Endothelial cell (in vitro differentiated cells): ENCODE measurements at places on chromosomes 3 and 15.

DNA sequence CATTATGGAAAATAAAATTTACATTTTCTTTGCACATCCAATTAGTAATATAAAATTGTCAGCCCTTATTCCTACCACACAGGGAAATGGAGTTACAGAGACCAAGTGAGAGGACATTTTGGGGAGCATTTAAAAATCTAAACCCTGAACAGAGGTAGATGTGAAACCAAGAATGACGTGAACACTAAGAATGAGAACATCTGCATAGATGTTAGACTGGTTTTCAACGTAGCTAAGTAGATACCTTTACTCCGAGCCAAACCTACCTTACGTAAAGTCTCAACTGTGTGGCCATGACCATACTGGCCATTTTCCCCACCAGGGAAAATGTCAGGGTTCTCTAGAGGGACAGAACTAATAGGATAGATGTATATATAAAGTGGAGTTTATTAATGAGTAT is 51.4 kb upstream of the THBS1 start:
- DNase-seq: no peak

DNA sequence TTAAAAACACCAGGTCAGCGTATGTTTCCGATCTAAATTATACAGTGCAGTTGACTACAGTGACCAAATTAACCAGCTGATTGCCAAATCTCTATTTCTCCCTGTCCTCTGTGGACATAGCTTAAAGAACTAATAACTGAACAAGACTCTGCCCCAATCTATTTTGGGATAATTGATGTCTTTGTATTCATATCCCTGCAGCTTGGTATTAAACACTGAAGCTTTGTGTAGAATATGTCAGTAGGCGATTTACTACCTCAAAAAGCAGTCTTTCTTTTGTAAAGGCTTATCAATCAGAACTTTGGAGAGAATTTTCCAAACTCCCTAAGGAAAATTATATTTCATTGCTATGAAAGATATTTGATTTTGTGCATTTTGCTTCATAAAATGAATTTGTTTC is 258.2 kb downstream of the SOX2 start:
- no peak for DNase-seq

GRCh38 chr3:49673121-49673714 is 933 bp upstream of the APEH start:
- DNase-seq: peak; percentile 26

- no peak for DNase-seq
Measured at GRCh38 chr3:184738982-184739381, 27.1 kb upstream of the MAGEF1 start.

GRCh38 chr3:187507266-187507665 is 139.1 kb downstream of the RTP4 start:
- DNase-seq: no peak

DNA sequence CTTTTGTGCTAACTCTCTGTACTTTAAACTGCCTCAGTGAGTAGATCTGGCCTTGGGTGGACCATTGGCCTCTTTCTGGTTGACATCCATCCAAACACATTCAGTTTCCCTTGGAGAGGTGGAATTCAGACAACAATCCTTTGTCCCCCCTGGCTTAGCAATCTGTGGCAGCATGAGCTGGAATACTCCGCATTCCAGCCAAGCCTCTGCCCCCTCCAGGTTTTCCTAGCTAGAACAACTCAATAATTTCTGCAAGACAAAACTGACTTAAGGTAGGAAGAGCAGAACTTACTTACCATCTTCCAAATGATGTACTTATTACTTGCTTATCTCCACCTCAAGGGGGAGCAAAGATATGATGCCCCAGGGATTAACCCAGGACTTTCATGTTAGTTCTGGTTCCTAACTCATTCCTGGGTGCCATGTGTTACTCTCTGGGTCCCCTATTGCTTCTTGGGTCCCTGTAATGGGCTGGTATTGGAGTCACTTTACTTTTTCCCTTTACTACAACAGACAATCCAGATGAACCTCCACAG is 21.8 kb upstream of the IL16 start:
- no peak for DNase-seq

DNA sequence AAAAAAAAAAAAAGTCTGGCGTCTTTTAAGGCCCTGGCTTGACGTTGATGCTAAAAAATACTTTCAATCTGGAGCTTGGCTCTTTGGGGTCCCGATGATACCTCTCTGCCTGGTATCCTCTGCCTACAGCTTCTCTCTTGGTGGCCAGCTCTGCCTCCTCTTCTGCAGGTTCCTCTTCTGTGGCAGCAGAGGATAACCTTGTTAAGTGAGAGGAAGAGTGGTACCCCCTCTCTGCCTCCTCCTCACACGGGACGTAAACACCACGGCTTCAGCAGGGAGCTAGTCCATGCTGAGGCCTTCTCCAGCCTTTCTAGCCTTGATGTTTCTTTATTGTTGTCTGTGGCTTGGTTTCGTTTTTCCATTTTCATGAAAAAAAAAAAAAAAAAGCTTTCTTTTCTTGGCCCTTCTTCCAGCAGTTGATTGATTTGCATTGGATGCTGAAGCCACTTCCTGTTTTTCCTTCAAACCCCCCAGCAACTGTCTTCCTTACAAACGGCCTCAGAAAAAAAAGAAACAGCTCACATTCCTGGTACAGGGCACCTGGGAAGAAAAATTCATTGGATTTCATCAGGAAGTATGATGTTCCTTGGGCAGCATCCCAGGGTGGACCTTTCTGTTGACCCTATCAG is 59.7 kb downstream of the RORA start:
- no peak for DNase-seq

DNA sequence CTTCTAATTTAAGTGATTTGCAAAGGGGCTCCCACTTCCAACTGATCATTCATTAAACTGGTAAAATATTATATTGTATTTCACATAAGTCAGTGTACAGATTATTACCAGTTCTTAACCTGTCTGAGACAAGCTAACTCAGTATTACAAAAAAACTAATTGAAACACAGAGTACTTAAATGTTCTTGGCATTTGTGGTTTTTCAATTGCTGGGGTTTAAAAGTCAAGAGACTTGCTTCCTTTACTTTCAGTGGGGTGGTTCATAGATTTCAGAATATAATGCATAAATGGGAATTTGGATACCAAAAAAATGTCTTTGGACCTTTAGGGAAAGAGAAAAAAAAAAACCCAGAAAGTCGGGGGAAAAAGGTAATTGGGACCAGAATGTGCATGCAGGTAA is 85.0 kb downstream of the ATP10A start:
- DNase-seq: no peak

DNA sequence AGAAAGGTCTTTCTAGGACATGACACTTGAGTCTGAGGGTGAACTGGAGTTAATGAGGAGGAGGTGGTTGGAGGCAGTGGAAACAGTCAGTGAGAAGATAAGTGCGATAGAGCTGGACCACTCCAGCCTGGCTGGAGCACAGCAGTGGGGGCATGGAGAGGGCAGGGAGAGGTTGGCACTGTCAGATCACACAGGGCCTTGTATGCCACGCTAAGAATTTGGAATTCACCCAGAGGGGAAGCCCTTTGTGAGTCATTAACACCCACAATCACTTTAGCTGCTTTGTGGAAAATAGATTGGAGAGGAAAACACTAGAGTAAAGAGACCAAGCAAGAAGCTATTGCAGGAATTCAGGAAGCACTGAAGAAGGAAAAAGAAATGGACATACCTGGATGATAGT is 83.3 kb downstream of the ZNF621 start:
- no peak for DNase-seq

DNA sequence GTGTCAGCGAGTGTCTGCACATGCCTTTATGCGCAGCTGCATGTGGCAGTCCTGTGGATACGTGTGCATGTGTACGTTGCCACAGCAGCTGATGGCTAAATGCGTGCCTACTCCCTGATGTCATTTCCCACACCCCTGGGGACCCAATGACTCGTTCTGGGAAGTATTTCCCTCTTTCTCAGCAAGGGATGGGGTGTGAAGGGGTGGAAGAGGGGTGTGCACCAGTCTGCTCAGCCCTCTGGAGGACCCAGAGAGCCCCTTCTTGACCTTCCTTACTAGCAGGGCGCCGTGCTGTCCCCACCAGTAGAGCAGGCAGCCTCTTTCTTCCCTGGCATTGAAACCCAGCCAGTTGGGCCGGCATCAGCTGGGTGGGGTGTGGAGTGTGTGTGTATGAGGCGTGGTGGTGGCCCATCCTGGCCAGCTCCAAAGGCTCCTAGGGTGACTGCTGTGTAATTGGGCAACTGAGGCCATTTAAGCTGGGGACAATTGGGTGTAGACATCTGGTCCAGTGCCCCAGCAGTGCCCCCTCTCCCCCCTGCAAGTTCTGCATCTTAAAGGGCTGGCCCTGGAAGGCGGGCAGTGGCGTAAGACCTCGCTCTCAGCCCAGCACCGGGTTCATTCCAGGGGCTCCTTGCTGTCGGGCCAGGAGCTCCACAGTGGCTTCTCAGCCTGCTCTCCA is 19.2 kb downstream of the SNX33 start:
- no peak for DNase-seq

DNA sequence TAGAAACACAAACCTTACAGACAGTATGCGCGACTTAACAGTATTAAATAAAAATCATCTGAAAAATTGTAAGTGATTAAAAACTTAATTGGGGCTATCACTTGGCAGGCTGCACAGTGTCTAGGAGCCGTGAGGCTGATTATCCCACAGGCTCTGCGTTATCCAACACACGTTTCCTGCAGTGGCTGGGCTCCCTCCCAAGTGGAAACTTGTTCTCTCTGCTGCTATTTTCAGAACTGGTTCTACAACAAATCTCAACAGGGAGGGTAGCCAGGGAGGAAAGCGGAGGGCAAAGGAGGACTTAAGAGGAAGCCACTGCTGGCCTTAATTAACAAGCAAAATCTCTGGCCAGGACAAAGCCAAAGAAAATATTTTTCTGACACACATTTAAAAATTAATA is 555.2 kb downstream of the MAGI1 start:
- peak; percentile 8 for DNase-seq

DNA sequence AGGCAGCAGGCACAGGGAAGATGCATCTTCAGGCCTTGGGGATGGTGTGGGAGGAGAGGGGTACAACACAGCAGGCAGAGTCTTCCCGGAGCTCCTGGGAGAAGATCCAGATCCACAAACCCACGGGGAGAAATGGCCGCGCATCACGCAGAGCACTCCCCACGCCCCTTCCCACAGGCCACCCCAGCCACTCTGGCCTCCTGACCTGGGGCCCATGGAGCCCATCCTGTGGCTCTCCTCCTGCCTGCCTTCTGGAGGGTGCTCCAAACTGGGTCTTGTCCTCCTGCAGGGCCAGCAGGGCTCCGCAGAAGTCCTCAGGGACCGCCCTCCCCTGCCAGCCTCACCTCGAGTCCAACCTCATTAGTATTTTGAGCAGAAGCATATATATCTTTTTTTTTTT is 17.9 kb downstream of the CORO2B start:
- DNase-seq: no peak

DNA sequence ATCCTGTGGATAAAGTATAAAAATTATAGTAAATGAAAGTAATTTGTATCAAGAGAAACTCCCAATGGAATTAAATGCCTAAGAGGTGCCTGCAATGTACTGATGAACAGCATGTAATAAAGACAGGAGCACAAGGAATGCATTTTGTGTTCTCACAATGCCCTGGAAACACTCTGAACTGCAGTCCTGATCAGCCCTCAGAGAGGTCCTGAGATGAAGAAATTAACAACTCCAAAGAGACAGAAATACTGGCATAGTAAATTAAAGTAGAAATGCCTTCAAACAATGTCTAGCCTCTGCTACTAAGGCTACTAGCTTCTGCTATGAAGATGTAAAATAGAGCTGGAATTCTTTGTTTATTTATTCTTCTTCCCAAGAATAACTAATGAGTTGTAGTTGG is 59.9 kb downstream of the CFAP20DC start:
- DNase-seq: no peak

- no peak for DNase-seq
Measured at GRCh38 chr3:3654916-3655315, 144.3 kb upstream of the LRRN1 start.

GRCh38 chr15:27850981-27851857 is 247.9 kb downstream of the OCA2 start:
- no peak for DNase-seq

DNA sequence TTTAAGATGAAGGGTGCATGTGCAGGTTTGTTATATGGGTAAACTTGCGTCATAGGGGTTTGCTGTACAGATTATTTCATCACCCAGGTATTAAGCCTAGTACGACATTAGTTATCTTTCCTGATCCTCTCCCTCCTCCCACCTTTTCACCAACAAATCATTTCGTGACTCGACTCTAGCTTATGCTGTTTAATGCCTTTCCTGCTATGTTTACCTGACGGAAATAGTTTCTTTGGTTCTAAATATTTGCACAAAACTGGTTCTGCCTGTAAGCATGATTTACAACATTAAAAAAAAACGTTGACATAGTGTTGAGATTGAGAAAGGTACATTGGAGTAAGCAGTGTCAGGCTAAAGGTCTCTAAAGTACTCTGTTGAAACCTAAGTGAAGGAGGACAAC is 2.4 kb downstream of the GNL3 start:
- DNase-seq: no peak

GRCh38 chr15:100939791-100940190 is 20.6 kb downstream of the LRRK1 start:
- DNase-seq: no peak

DNA sequence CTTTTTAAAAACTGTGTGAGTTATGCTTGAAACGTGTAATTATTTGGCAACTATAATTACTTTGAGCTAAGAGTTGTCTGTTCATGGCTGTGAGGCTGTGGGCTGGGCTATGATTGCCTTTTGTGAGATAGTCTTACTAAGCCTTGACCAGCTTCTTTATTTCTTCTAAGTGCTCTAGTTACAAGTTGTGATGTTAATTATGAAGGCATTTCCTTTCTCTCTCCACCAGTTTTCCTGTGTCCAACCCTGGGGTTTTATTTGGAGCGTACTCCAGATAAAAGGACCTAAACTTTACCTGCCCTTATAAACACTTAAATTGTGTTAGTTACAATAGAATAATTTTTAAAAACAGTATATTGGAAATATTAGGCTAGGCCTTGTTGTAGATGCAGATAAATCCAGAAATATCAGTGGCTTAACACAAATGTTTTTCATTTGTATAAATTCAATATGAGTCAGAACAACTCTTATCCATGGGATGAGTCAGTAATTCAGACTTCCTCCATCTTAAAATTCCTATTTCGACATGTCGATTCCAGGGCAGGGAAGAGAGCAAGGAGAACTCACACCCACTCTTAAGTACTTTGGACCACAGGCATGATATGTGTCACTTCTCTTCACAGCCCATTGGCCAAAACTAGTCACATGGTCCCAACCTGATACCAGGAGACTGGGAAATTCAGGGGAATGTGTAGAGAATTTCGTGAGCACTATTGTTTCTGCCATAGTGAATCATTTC is 17.0 kb downstream of the TMEM62 start:
- no peak for DNase-seq

GRCh38 chr3:196608693-196609092 is 30.8 kb upstream of the NRROS start:
- no peak for DNase-seq
